ENCODE measurements at places on chromosomes 11 and 22. TPM values are rescaled to one million over a fixed set of nuclear protein-coding genes. Genes with fewer than 3 reads are reported as not detected.

DNA sequence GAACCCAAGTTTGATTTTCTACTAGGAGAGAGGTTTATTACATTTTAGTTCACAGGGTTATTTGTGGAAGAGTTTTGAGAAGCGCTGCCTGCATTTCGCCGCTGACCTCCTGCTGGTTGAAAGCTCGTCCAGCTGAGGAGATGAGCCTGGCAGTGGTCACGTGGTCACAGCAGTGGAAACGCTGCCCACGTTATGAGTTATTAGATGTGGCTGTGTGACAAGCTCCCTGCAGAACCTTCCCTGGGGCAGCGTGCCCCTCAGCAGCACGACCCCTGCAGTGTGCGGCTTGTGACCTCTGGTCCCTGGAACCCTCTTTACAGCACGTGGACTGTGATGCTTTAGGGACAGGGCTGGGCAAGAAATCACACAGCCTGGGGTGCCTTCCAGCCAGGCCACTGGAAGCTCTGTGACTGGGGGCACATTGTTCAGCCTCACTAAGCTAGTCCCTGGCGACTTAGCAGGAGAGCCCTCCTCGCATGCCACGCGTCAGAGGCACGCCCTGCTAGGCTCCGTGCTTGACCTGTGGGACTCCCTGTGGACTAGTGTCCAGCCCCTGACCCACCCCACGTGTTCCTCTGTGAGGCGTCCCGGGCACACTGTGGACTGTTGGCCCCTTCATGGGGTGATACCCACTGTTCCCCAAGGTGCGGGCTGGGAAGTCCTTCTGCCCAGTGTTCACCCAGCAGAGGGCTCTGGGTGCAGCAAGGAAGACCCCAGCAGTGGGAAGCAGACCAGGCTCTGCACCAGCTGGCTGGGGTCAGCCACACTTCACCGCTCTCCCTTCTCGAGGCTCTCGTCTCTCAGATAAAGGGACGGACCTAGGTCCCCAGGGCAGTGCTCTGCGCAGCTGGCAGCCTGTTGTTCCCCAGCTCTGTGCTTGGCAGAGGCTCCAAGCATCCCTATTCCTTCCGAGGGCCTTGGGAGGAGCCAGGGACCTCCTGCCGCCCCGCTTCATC lies 349.5 kb downstream of the TBC1D22A start:
- no peak for DNase-seq

DNA sequence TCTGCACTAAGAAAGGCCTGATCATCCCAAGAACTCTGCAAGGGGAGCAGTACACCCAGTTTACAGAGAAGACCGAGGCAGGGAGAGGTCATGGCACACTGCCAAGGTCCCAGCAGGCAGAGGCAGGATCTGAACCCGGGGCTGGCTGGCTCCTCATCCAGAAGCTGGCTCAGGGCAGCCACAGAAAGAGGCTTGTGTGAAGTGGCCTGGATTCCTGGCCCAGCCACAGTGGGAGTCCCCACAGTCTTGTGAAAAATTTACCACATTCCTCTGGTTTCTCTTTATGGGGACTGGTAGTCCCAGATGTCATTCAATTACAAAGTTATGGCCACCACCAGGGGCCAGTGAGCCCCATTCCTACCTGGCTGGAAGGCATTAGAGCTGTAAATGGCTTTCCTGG lies 440.5 kb downstream of the MIAT start:
- no peak for DNase-seq

Gene GLB1L2
- total RNA-seq = 3.9 TPM

GRCh38 chr11:74288911-74289310 lies 22.5 kb downstream of the P4HA3 start:
- no peak for DNase-seq

Gene BIRC3
- total RNA-seq = 109 TPM

Gene NRIP3
- 2.1 TPM for total RNA-seq

DNA sequence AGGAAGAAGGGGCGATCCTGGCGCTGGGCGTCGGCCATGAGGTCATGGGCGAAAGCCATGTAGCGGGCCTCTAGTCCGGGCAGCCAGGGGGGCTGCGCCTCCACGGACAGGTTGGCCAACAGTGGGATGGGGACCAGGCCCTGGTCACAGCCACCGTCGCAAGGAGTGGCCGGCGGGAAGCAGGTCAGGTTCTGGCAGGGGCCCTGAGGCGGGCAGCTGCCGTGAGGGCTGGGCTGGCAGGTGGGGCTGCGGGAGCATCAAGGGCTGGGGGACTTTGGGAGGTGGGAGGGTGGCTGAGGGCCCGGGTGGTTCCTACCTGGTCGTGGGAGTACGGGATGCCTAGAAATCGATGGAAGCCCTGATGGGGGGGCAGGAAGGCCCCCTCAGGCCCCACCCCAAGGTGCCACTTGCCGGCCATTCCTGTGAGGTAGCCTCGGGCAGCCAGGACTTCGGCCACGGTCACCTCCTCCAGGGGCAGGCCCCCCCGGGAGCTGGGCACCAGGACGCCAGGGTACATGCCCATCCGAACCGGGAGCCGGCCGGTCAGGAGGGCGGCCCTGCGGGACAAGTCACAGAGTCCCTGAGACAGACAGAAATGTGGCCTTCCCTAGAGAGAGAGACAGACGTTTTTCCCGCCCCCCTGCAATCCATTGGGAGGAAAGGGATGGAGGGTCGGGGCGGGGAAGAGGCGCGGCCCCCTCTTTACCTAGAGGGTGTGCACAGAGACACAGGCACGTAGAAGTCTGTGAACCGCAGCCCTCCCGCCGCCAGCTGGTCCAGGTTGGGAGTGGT lies 906 bp downstream of the ARSA start:
- no peak for DNase-seq

DNA sequence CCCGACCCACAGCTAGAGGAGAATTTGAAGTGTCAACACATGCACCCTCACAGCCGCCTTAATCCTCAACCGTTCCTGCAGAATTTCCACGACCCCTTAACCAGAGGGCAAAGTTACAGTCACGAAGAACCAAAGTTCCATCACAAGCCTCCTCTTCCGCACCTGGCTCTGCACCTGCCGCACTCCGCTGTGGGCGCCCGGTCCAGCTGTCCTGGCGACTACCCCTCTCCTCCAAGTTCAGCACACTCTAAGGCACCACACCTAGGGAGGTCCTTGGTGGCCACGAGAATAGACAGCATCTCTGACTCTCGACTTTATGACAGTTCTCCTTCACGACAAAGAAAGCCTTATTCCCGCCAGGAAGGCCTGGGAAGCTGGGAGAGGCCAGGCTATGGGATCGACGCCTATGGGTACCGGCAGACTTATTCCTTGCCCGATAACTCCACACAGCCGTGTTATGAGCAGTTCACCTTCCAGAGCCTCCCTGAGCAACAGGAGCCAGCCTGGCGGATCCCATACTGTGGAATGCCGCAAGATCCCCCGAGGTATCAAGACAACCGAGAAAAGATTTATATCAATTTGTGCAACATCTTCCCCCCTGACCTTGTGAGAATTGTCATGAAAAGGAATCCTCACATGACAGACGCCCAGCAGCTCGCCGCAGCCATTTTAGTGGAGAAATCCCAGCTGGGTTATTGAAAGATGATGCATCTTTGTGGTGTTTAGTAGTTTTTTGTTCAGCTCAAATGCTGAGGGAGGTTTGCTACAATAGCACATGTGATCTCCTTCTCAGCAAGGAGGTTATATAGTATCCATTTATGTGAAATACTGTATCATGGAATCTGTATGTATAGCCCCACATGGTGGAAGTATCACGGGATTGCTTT lies 72.1 kb downstream of the ZC3H12C start:
- no peak for DNase-seq

Gene MUC2
- total RNA-seq = not detected

DNA sequence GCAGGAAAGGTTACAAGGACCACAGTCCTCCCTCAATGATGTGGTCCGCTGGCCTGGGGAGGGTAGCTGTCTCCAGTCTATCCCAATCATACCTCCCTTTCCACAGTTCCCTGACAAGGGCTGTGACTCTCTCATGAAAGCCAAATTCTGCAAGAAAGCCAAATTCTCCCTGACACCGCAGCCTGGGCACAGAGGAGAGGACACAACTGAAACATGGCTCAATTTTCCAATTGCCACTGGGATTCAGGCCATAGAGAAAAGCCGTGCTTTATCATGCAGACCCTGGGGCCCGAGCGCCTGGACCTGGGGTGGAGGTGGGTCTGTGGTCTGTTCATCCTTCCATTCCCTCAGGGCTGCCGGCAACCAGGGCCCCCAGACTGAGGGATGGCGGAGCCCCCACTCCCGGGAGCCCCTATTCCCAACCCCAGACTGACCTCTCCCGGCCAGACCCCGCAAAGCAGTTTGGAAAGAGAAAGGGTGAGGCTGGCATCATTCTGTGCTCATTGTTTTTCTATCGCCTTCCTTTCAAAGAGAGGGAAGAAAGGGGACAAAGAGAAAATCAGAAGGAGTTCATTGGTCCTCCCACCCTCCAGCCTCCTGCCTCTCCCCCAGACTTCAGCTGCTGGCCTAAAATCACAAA lies 239.5 kb downstream of the BUD13 start:
- DNase-seq = no peak

DNA sequence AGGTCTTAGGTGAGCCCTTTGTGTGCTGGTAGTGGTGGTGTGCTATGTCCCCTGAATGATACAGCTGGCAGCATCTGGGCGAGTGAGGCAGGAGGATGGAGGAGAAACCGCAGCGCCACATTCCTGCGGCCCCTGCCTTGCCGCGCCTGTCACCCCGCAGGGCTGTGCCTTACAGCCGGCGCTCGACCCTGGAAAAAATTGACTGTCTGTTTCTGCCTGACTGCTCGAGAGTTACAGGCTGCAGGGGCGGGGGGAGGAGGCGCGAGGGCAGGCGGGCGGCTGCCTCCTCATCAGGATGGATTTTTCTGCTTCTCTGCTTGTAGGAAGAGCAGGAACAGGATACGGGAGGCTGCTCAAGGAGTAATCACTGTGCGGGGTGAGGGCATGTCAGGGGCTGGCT lies 443.4 kb downstream of the MIAT start:
- DNase-seq = no peak

GRCh38 chr11:131838016-131838415 lies 467.6 kb downstream of the NTM start:
- DNase-seq = no peak

DNA sequence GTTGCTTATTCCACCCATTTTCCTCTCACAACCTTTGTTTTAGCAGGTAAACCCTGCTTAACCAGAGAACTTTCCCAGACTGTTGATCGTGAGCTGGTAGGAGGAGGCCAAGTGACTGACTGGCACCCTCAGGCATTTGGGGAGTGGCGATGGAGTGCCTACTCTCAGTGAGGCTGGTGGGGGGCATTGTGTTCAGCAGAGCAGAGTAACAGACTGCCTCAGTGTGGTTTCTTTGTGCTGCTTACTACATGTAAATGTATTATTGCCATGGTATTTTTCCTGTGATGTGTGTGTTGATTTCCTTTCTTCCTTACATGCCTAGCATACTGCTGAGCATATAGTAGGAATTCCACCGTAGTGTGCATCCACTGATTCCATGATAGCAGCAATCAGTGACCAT lies 2.6 kb downstream of the MARK2 start:
- no peak for DNase-seq
